T-helper 9 cell (primary cell): ENCODE measurements at places on chromosomes 1 and 21.

GRCh38 chr1:156356262-156356874 is 12.6 kb upstream of the RHBG start:
- no peak for DNase-seq

DNA sequence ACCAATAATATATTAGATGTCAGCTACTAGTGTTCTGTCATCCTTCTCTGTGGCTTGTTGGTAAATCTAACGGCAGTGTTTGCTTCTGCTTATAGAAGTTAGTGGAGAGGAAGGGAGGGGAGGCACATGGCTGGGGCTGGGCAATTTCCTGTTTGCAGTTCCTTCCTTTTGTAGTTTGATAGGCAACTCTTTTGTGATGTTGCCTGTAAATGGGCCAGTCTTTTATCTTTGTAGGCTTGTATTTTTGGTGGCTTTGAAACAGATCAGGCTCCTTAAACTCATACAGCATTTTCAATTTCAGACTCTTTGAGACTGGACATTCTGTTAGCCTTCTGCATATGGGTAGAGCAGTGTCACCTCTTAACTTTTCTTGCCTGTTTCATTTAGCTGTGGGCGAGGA is 48.1 kb downstream of the CDC14A start:
- DNase-seq, result peak; percentile 45

DNA sequence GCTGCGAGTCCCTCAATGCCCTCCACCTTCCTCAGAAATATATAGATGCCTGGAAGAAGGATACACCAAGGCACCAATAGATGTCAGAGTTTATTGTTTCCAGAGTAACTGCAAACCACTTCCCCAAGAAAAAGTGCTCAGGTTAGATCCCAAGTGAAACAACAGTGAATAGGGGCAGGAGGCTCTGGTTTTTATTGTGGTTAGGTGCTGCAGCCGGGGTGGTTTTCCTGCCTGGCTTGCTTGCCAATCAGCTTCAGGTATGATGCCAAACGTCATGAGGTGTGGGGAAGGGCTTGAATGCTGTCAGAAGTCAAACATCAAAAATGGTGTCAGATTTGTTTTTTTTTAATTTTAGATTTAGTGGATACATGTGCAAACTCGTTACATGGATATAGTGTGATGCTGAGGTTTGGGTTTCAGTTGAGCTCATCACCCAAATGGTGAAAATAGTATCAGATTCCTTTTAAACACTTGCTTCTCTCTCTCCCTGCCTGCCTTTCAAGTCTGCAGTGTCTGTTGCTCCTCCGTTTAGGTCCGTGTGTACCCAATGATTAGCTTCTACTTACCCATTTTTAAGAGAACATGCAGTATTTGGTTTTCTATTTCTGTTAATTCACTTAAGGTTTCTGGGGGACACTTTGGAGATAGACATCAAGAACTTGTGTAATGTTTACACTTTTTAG is 1317.0 kb downstream of the MRPL39 start:
- peak; percentile 3 for DNase-seq

GRCh38 chr1:23664837-23665795 is 26.5 kb upstream of the RPL11 start:
- no peak for DNase-seq

GRCh38 chr1:157115429-157115838 is 15.8 kb upstream of the ETV3L start:
- no peak for DNase-seq

GRCh38 chr1:186858923-186859322 is 30.2 kb downstream of the PLA2G4A start:
- DNase-seq, result no peak

DNA sequence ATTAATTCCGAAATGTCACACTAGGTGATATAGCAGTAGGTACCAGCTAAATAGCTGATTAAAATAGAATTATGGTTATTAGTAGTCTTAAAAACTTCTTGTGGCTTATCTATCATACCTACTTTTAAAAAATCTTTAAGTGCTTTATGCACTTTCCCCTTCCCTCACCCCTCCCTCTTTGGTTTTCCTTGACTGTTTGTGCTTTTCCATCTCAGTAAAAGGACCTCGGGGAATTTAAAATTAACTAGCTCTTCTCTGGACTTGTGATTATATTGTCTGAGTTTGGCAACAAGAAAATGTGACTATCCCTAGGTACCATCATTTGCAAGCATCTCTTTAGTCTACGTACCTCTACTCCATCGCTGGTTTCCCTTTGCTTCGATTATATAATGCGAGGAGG is 11.2 kb downstream of the COX20 start:
- DNase-seq, result no peak

DNA sequence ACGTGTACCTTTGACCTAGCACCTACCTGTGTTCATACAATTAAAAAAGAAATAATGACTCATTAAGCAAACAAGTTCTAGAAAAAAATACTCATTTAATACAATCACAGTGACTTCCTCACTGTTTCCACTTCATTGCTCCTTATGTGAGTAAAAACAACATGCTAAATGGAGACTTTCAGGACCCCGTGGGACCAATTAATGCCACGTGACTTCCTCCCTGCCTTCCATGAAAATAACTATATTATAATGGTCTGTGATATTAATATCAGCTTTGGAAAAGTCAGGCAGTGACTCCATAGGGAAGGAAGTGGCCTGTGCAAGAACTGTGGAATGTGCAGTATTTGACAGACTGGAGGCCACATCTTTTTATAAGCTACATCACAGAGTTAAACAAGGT is 337.8 kb downstream of the HLX start:
- DNase-seq, result no peak

- DNase-seq, result no peak
Measured at GRCh38 chr1:201360486-201360885, 17.0 kb downstream of the TNNT2 start.
